ENCODE measurements at places on chromosomes 3 and 15.

DNA sequence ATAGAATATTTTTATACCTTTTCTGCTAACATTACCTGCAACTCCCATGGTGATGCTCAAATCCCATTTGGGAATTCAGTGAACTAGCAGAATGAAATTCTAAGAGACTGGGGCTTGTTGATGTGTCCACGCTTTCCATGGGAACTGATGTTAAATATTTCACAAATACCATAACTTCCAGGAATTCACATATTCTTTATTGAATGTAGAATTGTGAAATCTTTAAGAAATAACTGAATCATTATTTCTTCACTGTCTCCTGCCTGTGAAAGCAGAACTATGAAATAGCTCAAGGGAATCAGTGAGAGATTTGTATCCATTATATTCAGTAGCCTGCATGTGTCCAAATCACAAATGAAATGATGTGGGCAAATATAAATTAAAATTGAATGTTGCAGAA is 130.8 kb downstream of the SERPINI1 start:
- no peak for DNase-seq

DNA sequence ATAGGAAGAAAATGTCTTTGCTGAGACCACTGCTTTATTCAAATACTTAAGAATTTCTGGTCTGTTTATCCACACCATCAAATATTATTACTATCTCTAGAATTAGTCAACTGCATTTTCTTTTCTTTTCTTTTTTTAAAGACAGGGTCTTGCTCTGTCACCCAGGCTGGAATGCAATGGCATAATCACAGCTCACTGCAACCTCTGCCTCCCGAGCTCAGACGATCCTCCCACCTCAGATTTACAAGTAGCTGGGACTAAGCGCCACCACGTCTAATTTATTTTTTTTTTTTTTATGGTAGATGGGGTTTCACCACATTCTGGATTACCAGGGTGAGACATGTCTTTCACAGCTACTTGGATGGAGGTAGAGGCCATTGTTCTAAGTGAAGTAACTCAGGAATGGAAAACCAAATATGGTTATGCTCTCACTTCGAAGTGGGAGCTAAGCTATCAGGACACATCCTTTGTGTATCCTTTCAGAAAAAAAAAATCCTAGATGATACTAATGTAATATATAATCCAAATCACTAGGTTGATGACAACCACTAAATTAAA is 52.8 kb downstream of the STAG1 start:
- no peak for DNase-seq

- no peak for DNase-seq
Measured at GRCh38 chr3:156619376-156619775, 55.0 kb upstream of the TIPARP start.

DNA sequence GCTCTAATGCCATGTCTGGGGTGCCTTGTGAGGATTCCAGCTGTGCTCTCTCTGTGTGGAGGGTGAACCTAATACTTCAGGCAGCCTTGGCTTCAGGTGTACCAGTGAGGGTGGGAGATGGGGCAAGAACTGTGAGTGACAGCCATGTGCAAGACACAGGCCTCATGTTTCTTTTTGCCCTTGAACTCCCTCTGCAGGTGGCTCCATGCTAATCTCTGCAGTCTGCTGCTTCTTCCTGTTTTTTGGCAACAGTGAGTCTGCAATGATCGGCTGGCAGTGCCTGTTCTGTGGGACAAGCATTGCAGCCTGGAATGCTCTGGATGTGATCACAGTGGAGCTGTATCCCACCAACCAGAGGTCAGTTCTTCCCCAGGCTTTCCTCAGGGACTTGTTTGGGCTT is 189.3 kb downstream of the SV2B start:
- no peak for DNase-seq

DNA sequence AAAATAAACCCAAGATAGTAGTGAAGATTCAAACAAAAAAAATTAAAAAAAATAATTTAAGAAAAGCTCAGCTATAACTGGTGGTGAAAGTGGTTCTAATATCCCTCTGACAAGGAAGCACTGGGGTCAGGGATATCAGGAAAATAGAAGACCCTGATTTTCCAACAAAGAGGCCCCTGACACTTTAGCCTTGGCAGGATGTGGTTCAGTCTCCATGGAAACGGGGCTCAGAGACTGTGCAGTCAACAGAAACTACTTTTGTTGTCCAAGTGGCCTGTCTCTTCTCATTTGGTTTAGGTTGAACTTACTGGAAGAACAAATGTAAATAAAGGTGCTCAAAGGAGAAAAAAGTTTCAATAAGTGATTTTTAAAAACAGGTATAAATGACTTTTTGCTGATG is 27.2 kb downstream of the INTS14 start:
- DNase-seq = peak; percentile 13

GRCh38 chr15:51048308-51048707 is 46.4 kb downstream of the TNFAIP8L3 start:
- no peak for DNase-seq

DNA sequence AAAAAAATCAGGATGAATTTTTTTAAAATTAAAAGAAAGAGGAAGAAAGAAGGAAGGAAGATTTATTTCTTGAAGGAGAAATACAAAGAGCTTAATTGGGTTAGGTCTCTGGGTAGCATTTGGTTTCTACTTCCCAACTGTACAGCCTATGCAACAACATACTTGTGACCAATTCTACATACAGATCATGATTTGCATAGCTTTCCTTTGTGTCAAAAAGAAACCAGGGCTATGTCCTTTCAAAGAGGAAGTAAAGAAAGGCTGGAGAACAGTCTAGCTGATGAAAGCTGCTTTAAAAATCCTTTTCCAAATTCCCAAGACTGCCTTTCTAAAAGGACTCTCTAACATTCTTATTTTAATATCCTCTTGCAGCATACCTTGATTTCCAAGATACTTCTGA is 6.1 kb upstream of the HGD start:
- no peak for DNase-seq

GRCh38 chr3:109018828-109019227 is 65.1 kb upstream of the GUCA1C start:
- DNase-seq = no peak

DNA sequence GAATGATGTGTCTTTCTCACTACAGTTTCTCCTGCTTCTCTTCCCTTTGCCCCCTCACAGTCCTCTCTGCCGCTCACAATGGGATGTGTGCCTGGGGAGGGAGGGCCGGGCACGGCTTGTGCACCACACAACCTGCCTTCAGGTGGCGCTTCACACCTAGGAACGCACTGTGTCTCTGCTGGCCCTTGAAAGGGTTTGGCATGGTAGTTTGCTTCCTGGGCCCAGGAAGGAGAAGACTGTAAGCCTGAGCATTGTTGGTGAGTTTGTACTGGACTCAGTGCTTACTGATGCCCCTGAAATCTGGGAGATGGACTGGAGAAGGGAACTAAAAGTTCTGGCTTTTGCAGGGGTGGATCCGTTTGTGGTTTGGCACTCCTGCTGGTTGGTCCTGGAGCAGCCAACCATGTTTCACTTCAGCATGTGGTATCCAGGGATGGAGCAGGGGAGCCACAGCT is 9.2 kb downstream of the ALPK3 start:
- no peak for DNase-seq

- peak; percentile 7 for DNase-seq
Measured at GRCh38 chr3:170584585-170585007, 1.3 kb downstream of the SLC7A14 start.

DNA sequence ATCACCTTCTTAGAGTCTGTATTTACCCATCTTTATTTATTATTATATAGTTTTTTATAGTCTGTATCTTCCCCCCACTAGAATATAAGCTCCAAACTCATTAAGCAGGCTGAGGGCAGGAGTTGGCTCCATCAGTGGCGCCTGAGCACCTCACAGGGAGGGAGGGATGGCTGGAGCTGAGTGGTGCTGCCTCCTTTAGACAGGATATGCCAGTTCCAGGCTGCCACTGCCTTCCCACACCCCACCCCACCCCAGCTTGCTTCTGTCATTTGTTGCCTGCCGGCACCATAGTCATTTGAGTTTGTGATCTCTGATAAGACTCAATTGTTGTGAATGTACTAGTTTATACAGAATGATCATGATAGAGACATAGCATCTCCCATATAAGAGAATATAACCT is 85.5 kb downstream of the KLHL25 start:
- no peak for DNase-seq

GRCh38 chr3:87311309-87311708 is 34.9 kb upstream of the POU1F1 start:
- DNase-seq = no peak

GRCh38 chr3:99286266-99286845 is 352.0 kb upstream of the COL8A1 start:
- DNase-seq = no peak

GRCh38 chr15:52013151-52013791 is 5.7 kb upstream of the MAPK6 start:
- DNase-seq = no peak

DNA sequence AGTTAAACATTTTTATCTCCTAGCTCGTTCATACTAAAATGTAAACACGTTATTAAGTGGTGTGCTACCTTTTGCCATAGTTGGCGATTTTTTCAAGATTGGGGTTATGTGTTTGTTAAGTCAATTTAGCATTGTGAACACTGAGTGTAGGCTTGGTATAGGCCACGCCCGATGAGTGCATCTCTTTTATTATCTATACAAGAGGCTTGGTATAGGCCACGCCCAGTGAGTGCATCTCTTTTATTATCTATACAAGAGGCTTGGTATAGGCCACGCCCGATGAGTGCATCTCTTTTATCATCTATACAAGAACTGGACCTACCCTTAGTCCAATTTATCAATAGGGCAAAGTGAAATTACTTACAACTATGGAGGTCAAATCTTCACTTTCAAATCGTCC is 70.4 kb downstream of the NIPA2 start:
- no peak for DNase-seq

DNA sequence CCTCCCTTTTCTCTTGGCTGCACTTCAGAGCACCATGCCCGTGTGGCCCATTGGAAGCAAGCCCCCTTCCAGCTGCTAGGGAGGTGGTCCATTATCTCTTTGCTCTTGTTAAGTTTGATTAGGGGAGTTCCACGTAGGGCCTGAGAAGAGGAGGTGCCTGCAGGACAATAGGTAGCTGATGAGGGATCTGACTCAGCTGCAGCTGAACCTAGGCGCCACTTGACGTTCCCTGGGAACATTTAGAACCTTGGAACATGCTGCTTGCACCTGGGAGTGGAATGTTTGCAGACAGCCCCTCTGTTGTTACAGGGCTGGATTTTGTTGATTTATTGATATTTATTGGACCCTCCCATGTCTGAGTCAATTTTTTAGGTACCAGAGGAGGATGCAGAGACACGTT is 4.7 kb downstream of the SMAD3 start:
- no peak for DNase-seq

- no peak for DNase-seq
Measured at GRCh38 chr3:38140326-38141172, 2.1 kb downstream of the MYD88 start.

GRCh38 chr3:126130081-126130855 is 46.3 kb upstream of the SLC41A3 start:
- DNase-seq = no peak

GRCh38 chr3:21752749-21753347 is 1.8 kb upstream of the ZNF385D start:
- DNase-seq = no peak

GRCh38 chr3:27521179-27521871 is 37.1 kb upstream of the SLC4A7 start:
- DNase-seq = no peak

DNA sequence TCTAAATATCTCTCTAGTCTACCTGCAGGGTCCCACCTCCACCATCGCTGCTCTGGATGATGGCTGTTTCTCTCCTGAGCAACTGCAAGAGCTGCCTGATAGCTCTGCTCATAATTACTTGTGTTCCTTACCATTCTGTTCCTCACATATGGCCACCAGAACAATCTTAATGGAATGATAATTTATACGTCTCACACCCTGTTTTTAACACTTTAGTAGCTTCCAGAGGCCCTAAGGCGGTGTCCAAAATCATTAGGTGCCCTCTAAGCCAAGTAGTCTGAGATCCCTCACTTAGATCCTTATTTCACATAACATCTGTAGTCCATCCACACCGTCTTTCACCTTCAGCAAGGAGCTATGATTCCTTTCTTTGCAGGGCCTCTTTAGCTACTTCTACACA is 373.3 kb downstream of the GBE1 start:
- DNase-seq = no peak

DNA sequence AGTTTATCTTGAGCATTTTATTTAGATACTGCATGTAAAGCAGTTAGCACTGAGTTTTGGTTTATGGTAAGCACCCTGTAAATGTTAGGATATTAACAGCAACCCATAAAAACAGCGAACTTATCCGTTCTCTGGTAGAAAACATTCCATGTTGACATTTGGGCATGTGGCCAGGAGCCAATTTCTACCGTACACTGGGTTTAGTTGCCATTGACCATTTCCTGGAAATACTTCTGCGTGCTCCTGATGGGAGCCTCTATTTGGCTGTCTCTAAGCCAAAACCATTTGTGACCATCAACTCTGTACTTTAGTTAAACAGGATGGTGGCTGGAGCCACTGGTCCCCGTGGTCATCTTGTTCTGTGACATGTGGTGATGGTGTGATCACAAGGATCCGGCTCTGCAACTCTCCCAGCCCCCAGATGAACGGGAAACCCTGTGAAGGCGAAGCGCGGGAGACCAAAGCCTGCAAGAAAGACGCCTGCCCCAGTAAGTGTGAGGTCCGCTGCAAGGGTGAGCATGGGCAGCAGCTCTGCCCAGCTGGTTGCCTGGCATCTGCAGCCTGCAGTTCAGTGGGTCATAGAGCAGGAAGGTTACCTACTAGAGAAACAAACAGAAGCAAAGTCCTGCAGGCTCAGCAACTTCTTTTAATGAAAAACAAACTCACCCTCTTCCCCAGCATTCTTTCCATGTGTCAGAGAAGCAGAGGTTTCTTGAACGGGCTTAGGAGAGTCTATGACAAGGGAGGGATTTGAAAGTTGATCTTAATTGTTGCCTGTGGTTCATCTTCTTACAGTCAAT is 7.1 kb downstream of the THBS1 start:
- DNase-seq = no peak

DNA sequence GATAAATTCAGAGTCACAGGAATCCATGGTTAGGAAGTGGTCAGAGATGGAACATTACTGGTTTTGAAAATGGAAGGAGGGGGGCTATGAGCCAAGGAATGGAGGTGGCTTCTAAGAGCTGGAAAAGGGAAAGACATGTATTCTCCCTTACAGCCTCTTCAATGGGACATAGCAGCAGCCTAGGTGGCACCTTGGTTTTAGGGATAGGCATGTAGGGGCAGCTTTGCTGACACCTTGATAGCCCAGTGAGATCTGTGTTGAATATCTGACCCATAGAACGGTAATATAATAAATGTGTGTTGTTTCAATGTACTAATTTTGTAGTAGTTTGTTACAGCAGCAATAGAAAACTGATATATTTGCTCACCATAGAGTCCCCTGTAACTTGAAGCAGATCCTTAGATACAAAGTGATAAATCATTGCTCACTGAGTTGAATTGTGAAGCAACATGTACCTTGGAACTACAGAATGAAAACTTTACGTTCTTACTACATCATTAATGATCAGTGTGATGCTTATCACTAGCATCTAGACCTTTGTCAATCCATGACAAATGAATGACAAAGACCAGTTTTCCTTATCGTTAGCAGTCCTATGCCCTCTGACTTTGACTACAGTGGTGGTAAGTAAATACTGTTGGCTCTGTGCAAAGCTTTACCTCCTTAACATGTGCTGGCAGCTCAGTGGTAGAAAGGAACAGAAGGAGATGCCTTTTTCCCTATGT is 53.8 kb downstream of the TMEM45A start:
- DNase-seq = no peak

- peak; percentile 36 for DNase-seq
Measured at GRCh38 chr15:92797168-92798052, 102.7 kb upstream of the CHD2 start.
